Esophagus muscularis mucosa (tissue), 4 donors: ENCODE measurements at places on chromosomes 7 and 10. TPM values are rescaled to one million over a fixed set of nuclear protein-coding genes. Genes with fewer than 3 reads are reported as not detected.

TDRD1 gene
- total RNA-seq: not detected

MRLN gene
- total RNA-seq: not detected

DNA sequence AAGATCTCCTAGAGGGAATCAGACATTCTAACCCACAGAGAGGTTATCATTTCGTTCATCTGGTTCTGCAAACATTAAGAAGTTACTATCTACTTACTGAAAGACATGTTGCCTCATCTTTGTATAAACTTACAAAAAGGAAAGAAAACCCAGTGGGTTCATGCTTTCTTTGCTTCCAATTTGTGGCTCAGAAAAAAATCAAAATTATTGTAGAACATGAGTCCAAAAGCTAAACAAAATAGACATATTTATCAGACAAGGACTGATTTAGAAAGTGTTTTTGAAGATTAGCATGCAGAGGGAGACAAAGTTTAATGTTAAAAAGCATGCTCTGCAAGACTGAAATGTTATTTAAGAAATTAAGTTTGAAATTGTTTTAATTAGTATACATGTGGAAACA lies 123.1 kb downstream of the MBL2 start:
- no peak for DNase-seq

- no peak for DNase-seq
Observed at GRCh38 chr10:5943536-5943935, 33.8 kb downstream of the IL15RA start.

GRCh38 chr7:102080434-102081243 lies 206.0 kb upstream of the SH2B2 start:
- DNase-seq: no peak

FAM25G gene
- total RNA-seq: not detected

GPR15LG gene
- not detected for total RNA-seq

CREB5 gene
- total RNA-seq: 18.6 TPM

DNA sequence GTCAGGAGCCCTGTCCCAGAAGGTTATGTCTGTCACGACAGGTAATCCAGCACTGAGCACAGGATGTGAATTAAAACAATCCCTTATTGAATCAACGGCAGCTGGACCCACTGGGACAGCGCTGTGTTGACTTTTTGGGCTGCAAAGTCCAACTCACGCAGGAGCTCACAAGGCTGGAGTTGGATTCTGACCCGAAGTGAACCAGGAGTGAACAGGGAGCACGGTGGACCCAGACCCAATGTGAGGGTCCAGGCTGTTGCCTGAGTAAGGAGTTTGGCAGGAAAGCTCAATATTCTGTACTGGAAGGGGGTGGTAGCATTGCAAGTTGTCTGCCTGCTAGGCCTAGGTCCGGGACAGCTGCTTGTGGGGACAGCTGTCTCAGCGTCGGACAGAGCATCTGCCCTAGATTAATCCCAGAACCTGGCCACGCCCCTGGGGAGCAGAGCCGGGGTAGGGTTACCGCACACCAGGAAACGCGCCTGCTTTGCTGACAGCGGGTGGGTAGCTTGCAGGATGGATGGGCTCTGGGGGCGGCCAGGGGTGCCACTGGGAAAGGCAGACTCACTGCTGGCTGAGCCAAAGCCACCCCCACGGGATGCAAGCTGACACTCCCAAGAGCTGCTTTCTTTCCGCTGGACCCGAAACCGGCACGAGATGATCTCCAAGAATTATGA lies 24.0 kb downstream of the COL26A1 start:
- DNase-seq: no peak

GRCh38 chr10:61779950-61780659 lies 117.4 kb downstream of the CABCOCO1 start:
- no peak for DNase-seq
